ENCODE measurements at places on chromosomes 1 and 21.

DNA sequence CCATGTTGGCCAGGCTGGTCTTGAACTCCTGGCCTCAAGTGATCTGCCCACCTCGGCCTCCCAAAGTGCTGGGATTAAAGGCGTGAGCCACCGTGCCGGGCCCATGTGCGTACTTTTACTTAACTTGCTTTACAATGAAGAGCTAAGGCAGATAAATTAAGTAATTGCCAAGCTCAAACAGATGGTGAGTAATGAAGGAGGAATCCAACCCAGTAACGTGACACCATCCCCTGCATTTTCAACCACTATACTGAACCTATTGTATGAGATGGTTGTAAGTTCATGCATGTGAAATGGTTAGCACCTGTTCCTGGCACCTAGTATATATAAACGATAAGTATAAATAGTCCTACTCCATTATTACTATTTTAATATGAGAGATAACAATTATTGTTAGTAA, 588.0 kb upstream of the BEND5 start:
- no peak for DNase-seq

DNA sequence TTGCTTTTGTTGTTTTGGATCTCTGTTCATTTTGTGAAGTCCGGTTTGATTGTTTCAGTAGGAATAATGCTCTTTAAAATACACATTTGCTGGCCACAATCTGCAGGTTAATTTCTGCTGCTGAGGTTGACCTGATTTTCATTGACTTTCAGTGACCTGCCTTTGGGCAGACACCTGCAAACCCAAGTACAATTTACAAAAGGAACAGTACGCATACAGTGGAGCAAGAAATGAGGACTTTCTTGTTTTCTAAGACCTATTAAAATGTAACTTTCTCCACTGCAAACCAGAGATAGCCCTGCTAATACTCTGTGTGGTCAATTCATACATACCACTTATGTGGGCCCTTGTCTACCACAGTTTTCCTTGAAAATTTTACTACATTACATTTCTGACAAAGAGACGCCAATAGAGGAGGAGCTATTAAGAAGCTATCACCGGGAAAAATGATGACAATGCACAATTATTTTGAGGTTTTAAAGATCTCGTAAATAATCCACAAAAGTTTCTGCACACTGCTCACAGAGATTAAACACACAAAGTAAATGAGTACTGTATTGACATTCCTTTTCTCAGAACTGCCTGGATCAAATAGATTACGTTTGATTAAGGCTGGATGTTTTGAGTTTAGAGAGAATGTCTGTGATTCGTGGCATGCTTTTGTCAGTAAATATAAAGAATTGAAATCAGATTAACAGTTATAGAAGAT, 141.9 kb downstream of the SDCCAG8 start:
- no peak for DNase-seq

DNA sequence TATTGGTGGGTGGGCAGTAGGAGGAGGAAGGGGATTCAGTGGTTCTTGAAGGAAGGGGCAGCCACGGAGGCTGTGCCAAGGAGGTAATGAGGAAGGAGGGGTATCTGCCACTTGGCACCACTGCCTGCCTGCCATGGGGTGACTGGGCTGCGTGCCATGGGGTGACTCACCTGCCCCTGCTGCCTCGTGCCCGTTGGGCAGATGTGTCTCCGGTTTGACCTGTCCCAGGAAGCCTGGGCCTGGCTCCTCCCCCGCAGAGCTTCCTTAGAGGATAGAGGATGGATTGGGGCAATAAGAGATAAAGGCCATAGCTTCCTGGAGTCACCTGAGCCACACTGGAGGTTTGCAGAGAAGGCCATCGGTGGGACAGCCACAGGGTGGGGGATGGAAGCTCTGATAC, 1.7 kb downstream of the PADI3 start:
- no peak for DNase-seq

DNA sequence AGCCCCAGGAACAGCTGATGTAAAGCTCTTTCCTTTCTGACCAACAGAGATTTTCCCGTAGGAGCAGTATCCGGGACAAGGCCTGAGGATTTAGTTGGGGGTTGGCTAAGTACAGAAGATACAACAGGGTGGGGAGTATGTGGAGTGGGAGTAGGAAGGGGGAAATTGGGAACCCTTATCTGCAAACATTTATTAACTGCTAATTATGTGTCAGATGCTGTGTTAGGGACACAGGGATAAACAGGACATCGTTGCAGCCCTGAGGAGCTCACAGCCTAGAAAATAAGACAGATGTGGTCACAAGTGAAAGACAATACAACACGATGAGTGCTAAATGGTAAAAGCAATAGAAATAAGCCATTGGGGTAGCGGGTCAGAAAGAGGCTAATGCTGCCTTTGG, 12.0 kb downstream of the CD84 start:
- DNase-seq: no peak

- DNase-seq: no peak
Observed at GRCh38 chr1:22115286-22115685, 27.6 kb downstream of the WNT4 start.

GRCh38 chr1:10791105-10791951, 5.1 kb downstream of the CASZ1 start:
- no peak for DNase-seq

DNA sequence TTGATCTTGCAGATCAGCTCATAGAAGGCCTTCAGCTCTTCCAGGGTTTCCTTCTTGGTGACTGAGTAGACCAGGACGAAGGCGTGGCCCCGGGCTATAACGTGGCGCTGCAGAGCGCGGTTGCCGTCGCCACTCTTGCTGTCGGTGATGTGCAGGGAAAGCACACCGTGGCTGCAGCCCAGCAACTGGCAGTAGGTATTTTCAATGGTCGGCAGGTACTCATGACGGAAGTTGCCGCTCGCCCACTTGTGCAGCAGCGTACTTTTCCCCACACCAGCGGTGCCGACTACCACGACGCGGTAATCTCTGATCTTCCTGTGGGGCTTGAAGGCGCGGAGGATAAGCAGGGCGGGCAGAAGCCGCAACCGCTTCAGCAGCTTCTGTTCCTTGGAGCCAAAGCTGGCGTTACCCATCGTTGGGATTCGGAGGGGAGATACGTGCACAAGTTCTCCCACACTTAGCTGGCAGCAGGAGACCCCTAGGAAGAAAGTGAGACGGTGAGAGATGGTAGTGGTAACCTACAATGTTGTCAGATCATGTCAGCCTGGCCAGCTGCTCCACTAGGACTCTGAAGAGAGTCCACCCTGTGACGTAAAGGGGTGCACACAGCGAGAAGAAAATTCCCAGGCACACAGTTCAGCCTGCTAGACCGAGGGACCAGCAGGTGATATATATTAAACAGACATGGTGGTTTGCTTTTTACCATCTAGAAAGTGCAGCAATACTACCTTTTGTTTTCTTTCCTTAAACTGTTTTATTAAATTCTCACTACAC, 3.4 kb downstream of the DIRAS3 start:
- no peak for DNase-seq
